ENCODE measurements at places on chromosomes 2 and 18.

DNA sequence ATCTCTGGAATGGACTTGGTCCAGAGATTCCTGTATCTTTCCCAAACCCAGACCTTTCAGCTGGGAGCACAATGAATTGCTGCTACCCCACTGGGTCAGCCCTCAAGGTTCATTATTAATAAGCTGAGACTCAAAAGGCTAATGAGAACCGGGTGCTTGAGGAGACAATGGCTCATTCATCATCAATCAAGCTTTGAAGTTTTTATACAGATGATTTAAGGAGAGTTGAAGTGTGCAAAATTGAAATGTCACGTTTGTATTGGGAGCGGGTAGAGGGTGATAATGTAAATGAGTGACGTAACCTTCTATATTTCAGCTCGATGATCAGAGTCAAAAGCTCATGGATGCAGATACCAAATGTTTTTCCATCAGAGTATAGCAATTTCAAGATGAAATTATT, 744.9 kb downstream of the ERBB4 start:
- DNase-seq, result no peak

GRCh38 chr2:47785986-47786385, 3.0 kb downstream of the MSH6 start:
- no peak for DNase-seq

- peak; percentile 50 for DNase-seq
Observed at GRCh38 chr2:39313575-39313974, 69.8 kb upstream of the CDKL4 start.

DNA sequence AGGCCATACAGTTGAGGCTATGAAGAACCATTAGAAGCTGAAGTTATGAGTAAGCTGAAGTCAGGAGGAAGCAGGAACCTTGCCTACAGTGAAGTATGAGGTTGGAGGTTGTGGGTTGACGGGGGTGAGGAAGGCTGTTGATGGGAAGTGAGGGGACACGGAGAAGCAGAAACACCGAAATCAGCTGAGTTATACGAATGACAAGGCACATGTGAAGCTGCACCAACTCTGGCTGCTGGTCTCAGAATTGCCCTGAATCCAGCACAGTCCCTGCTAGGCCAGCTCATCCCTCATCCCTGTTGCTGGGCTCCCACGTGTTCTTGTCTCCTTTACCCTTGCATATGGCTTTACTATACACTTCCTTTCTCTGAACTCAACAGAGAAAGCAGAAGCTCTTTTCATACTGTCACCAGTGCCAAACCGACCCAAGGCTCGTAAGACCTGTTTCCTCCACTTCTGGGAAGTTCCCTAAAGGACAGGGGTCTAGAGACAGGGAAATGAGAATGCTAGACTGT, 9.2 kb upstream of the TMEM247 start:
- no peak for DNase-seq

GRCh38 chr2:14422426-14422825, 210.1 kb upstream of the LRATD1 start:
- no peak for DNase-seq

GRCh38 chr2:108485253-108485652, 36.2 kb downstream of the GCC2 start:
- DNase-seq, result no peak

GRCh38 chr2:220432645-220433044, 805.2 kb downstream of the SLC4A3 start:
- DNase-seq, result no peak

DNA sequence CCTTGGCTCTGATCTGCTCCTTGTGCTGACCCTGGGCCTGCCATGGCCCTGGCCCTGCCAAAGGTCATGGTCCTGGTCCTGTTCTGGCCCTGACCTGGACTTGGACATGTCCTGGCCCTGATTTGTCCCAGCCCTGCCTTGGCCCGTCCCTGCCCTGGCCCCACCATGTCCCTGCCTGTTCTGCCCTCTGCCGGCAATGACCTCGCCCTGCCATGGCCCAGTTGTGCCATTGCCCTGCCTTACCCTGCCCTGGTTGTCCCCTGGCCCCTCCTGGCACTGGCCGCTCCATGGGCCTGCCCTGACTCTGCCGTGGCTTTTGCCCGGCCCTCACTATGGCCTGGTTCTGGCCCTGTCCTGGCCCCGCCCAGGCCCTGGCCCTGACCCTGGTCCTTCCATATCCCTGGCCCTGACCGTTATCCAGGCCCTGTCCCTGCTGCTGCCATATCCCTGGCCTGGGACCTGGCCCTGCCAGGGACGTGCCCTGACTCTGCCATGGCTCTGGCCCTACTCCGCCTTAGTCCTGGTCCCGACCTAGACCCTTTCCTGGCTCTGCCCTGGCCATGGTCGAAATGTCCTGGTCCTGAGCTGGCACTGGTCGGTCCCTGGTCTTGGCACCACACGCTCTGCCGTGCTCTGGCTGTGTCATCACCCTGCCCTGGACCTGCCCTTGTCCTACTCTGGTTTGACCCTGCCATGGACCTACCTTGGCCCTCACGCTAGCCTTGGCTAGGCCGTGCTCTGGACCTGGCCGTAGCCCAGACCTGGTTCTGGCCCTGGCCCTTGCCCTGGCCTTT, 6.8 kb upstream of the ANKRD62 start:
- DNase-seq, result peak; percentile 80

- DNase-seq, result no peak
Observed at GRCh38 chr18:45571714-45572113, 43.6 kb upstream of the SLC14A2 start.

DNA sequence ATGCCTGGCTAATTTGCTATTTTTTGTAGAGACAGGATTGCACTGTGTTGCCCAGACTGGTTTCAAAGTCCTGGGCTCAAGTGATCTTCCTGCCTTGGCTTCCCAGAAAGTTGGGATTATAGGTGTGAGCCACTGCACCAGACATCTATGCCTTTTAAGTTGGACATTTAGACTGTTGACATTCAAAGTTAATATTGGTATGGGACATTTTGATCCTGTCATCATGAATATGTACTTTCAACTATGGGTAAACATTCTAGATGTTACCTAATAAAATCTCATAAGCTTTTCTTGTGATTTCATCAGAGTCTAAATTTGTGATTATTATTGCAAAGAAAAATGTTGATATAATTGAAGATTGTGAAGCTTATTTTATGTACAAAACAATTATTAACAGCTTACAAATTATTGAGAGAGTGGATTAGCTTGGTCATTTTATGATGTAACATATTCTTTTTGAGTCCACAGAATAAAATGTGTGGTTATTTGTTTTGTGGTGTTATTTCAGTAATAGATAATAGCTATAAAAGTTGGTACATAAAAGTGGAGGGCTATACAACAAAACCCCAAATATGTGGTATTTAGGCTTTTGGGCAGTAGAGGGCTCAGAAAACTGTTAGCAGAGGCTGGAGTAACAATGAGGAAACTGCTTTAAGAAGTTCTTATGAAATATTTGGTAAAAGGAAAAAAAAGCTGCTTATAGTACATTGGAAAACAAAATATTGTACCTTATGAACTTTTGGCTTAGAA, 41.4 kb downstream of the STARD6 start:
- no peak for DNase-seq

DNA sequence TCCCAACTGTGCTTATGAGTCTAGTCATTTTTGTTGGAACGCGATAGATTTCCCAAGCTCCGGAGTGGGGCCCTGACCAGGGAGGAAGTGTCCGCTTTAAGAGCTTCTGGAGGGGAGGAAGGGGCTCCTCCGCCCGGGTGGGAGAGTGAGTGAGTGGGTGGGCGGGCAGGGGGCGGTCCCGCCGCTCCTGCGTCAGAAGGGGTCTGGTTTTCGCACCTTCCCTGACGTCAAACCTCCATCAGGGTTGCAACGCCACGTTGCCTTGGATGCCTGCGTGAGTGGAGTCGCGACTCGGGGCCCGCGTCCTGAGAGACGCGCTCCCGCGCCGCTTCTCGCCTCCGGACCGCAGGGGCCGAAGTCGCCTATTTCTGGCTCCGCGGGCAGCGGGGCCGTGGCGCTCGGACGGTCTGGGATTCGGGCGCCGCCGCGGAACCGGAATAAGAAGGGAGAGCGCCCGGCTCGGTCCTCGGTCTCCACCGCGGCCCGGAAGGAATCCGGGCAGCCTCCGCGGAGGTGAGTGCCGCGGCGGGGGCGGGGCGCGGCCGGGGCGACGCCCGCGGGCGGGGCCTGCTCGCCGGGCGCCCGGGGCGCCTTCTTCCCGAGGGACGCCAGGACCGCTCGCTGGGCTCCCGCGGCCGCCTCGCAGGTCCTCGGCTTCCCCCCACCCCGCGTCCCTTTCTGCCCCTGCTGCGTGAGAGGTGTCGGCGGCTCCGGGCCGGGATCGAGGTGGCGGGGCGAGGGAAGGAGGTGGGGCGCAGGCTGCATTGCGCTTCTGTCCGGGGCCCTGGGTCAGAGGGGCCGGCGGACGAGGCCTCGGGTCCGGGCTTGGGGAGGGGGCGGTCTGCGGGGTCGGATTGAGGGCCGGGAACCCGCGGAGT, at the start of gene ZDBF2:
Gene ZDBF2 (plus strand): TSS at position 230 of the 878 bp plus-strand sequence. CDS start 7,187 bp downstream, outside the sequence.
- DNase-seq, result no peak

GRCh38 chr2:69741229-69741574, 732 bp upstream of the ANXA4 start:
- peak; percentile 88 for DNase-seq

DNA sequence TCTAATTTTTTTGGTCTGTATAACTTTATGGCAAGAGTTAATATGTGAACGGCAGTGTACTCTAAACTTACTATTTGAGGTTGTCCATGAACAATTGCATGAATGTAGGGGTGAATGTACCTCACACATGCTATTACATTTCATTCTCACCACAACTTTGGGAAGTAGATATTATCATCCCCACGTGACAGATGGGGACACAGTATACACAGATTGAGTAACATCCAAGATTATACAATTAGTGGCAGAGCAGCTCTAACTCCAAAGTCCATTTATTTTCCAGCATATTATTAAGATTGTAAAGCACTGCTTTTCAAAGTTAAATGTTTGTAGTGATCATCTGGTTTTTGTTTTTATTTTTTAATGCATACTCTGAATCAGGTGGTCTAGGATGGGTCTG, 622.1 kb upstream of the ZEB2 start:
- DNase-seq, result no peak

DNA sequence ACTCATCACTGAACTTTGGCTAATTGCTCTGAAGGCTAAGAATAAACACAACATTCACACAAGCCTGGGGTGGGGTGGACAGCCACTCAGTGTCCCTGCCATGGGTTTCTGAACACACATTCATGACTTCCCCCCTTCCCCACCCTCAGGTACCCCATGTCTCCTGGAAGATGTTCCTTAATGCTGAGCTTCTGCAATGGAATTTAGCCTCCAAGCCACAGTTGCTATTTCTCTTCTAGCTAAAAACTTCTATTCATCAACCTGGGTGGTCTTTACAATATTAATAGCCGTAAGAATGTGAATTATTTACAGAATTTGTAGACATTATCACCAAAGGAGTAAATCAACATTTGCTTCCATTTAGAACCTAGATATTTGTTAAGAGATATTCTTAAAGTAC, 175.1 kb downstream of the ACKR3 start:
- no peak for DNase-seq

DNA sequence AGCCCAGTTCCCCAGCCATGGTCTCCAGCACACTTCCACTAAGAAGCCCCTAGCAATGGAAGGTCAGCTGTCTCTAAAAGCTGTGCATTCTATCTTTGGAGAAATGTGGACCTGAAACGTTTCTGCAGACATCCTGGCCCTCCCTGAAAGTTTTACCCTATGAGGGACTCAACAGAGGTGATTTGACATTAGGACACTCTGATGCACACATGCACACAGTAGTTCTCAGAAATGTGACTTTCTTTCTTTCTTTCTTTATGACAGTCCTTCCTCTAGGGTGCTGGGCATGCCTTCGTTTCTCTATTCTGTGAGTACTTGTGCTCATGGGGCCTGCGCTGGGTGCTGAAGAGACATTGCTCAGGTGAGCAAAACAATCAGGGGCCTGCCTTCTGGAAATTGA, 857.3 kb downstream of the RNF144A start:
- no peak for DNase-seq

DNA sequence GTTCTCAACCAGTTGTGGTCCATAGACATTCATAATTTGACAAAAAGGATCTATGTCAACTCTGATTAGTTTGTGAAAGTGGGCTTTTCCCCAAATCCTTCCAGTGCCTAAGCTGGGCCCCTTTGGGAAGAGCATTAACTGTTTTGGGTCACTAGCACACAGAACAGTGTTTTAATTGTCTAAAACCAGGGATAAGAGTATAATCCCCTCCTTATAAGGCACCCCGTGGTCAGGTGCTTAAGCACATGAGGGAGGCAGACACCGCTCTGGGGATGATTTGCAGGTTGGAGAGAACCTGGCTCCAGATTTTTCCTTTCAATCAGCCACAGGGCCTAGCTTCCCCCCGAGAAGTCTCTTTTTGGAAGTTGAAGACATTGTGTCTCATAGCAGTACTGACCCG, 53.6 kb upstream of the RFX8 start:
- DNase-seq, result no peak

- peak; percentile 86 for DNase-seq
Observed at GRCh38 chr2:174682007-174682577, 82.2 kb downstream of the CHRNA1 start.

GRCh38 chr2:196266855-196267254, 95.5 kb upstream of the STK17B start:
- DNase-seq, result no peak

- DNase-seq, result no peak
Observed at GRCh38 chr2:50178050-50178449, 853.9 kb downstream of the NRXN1 start.

- no peak for DNase-seq
Observed at GRCh38 chr2:213561759-213562158, 277.5 kb downstream of the SPAG16 start.

GRCh38 chr2:241801611-241802420, 7.2 kb upstream of the NEU4 start:
- DNase-seq, result peak; percentile 72

- DNase-seq, result peak; percentile 66
Observed at GRCh38 chr2:11160256-11160655, 5.0 kb downstream of the SLC66A3 start.

GRCh38 chr2:151410485-151410834, 758 bp downstream of the RIF1 start:
- DNase-seq, result no peak

- DNase-seq, result no peak
Observed at GRCh38 chr18:37691162-37691561, 125.6 kb upstream of the CELF4 start.

GRCh38 chr2:236587861-236588815, 18.5 kb downstream of the ACKR3 start:
- DNase-seq, result no peak

DNA sequence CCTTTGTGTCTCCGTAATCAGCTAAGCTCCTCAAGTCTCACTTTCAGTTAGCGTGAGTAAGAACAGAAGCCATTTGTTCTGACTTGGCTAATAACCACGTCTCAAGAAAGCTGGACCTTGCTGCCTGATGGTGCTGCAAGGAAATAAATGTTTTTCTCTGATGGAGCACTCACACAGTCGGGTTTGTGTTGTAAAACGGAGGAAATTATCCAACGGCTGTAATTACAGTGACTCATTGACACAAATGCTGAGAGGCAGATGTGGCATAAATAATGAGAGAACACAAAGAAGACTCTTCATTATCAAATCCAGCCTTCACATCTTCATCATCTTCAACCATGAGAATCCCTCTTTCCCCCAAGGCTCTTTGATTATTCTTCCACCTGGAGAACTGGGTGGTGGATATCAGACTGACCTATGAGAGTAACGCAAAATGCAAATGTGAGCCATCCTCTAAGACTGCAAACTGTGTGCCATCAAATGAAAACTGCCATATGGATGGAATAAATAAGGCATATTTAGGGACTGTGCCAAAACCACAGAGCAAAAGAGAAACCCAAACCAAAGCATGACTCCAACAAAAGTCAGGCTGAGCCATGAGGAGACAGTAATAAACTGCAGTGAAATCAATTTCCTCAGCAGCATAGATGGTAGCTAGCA, 252.6 kb downstream of the RND3 start:
- no peak for DNase-seq

GRCh38 chr2:12127638-12128037, 381.2 kb downstream of the LPIN1 start:
- DNase-seq, result no peak

GRCh38 chr2:75596784-75597183, 36.0 kb upstream of the EVA1A start:
- DNase-seq, result no peak

Measured in posterior vena cava (tissue), 2 donors.